Trophoblast cell (in vitro differentiated cells and primary cell): ENCODE measurements at places on chromosomes 13 and 19.

GRCh38 chr19:1538978-1539377 is 15.1 kb downstream of the PLK5 start:
- no peaks in the 10 kb centered on the region for H3K4me1 ChIP-seq
- H3K4me3 ChIP-seq: no peak overlapping the region
- no peaks in the 10 kb centered on the region for H3K36me3 ChIP-seq
- DNase-seq: no peak
- H3K27me3 ChIP-seq: no peaks in the 10 kb centered on the region

- no peak overlapping the region for H3K27ac ChIP-seq
- no peaks in the 10 kb centered on the region for H3K27me3 ChIP-seq
- no peaks in the 10 kb centered on the region for H3K4me1 ChIP-seq
- no peak overlapping the region for H3K4me3 ChIP-seq
- no peak for DNase-seq
Observed at GRCh38 chr19:4291184-4291732, 10.9 kb downstream of the TMIGD2 start.

- H3K27ac ChIP-seq: no peak overlapping the region
- peaks cover 3% of the 10 kb centered on the region for H3K4me1 ChIP-seq
- H3K27me3 ChIP-seq: no peaks in the 10 kb centered on the region
- H3K36me3 ChIP-seq: no peaks in the 10 kb centered on the region
- no peak overlapping the region for H3K4me3 ChIP-seq
- DNase-seq: peak; percentile 33
Observed at GRCh38 chr19:19109601-19110000, 28.7 kb downstream of the TMEM161A start.

GRCh38 chr19:10862561-10863106 is 8.7 kb upstream of the CARM1 start:
- H3K4me1 ChIP-seq: no peaks in the 10 kb centered on the region
- no peaks in the 10 kb centered on the region for H3K27me3 ChIP-seq
- H3K36me3 ChIP-seq: no peaks in the 10 kb centered on the region
- no peak overlapping the region for H3K4me3 ChIP-seq
- DNase-seq: peak; percentile 41
- no peak overlapping the region for H3K27ac ChIP-seq

DNA sequence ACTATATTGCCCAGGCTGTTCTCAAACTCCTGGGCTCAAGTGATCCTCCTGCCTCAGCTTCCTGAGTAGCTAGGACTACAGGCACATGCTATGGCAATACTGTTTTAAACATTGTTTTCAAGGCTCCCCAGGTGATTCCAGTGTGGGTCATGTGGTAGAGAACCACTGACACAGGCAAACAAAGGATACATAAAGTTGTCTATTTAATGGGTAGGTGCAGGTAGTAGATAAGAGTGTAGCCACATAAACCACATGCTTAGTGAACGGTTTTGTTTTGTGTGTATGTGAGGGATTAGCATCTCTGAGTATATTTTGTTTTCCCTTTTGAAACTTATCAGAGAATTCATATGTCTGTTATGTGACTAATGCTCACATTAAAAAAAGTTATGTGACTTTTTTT is 36.7 kb downstream of the USPL1 start:
- no peak overlapping the region for H3K27ac ChIP-seq
- peaks cover 19% of the 10 kb centered on the region for H3K36me3 ChIP-seq
- H3K4me1 ChIP-seq: no peaks in the 10 kb centered on the region
- no peak for DNase-seq

GRCh38 chr19:49224879-49225278 is 67.3 kb downstream of the TRPM4 start:
- H3K27me3 ChIP-seq: no peaks in the 10 kb centered on the region
- H3K4me3 ChIP-seq: no peak overlapping the region
- peak; percentile 19 for DNase-seq
- H3K4me1 ChIP-seq: no peaks in the 10 kb centered on the region
- H3K27ac ChIP-seq: no peak overlapping the region

DNA sequence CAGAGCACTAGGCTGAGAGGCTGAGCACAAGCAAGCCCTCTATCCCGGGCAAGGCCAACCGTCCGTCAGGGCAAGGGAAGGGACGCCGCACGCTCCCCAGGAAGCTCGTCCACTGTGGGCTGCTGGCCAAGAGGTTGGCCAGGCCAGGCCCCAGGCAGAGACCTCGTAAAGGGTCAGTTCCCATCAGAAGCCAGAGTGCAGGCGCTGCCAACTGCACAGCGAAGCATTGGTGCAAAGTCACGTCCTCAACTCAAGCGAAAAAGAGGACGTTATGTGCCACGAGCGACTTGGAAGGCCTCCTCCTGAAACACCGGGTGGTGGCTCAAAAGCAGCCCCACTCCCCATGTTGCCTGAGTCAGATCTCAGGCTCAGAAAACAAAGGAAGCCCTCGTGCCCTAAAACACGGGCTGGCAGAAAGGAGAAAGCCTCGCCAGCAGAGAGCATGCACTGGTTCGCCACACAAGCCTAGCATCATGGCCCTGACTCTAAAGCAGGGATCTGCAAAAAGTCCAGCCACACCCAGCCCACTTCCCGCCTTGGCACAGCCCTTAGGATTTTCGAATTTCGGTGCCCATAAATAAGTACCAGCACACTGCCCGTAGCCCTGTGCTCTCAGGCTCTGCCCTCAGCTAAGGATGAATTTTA is 4.7 kb downstream of the AKAP8 start:
- no peaks in the 10 kb centered on the region for H3K27me3 ChIP-seq
- no peak overlapping the region for H3K27ac ChIP-seq
- H3K36me3 ChIP-seq: peaks cover 44% of the 10 kb centered on the region
- peaks cover 2% of the 10 kb centered on the region for H3K4me1 ChIP-seq
- no peak overlapping the region for H3K4me3 ChIP-seq

GRCh38 chr19:34888091-34888490 is 38.6 kb upstream of the ZNF30 start:
- no peak overlapping the region for H3K4me3 ChIP-seq
- H3K27ac ChIP-seq: no peak overlapping the region
- H3K4me1 ChIP-seq: no peaks in the 10 kb centered on the region
- no peaks in the 10 kb centered on the region for H3K27me3 ChIP-seq
- H3K36me3 ChIP-seq: no peaks in the 10 kb centered on the region

- H3K27me3 ChIP-seq: no peaks in the 10 kb centered on the region
- H3K27ac ChIP-seq: peak within 1 kb of the TSS; percentile 9
- H3K36me3 ChIP-seq: peaks cover 11% of the 10 kb centered on the region
- peak; percentile 97 for DNase-seq
- H3K4me1 ChIP-seq: peaks cover 5% of the 10 kb centered on the region
Observed at GRCh38 chr19:50025794-50026549, at the start of gene ZNF473. TSS of gene ZNF473 (plus strand) at chr19:50026005. CDS start at chr19:50031083, 5,078 bp downstream.

DNA sequence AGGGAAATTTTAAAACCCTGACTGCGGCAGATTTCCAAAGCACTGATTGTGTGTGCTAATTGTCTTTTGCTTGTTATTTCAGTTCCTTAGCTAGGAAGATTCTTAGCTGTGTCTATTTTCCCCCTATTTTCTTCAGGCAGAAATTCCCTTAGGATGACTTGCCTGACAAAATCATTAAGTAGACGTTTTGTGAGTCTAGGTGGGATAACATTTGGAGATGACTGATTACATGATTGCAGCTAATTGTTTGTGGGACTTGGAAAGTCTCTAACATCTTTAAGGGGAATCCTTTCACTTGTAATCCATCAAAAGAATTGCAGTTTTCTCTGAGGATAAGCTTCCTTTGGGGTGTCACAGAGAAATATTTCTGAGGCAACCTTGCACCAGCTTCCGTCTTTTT is 228.0 kb downstream of the OXGR1 start:
- no peak overlapping the region for H3K27ac ChIP-seq
- H3K36me3 ChIP-seq: no peaks in the 10 kb centered on the region
- H3K27me3 ChIP-seq: no peaks in the 10 kb centered on the region
- DNase-seq: no peak

GRCh38 chr13:64314331-64314730 is 2898.7 kb upstream of the PCDH20 start:
- no peaks in the 10 kb centered on the region for H3K4me1 ChIP-seq
- H3K27me3 ChIP-seq: no peaks in the 10 kb centered on the region
- no peaks in the 10 kb centered on the region for H3K36me3 ChIP-seq
- H3K4me3 ChIP-seq: no peak overlapping the region

DNA sequence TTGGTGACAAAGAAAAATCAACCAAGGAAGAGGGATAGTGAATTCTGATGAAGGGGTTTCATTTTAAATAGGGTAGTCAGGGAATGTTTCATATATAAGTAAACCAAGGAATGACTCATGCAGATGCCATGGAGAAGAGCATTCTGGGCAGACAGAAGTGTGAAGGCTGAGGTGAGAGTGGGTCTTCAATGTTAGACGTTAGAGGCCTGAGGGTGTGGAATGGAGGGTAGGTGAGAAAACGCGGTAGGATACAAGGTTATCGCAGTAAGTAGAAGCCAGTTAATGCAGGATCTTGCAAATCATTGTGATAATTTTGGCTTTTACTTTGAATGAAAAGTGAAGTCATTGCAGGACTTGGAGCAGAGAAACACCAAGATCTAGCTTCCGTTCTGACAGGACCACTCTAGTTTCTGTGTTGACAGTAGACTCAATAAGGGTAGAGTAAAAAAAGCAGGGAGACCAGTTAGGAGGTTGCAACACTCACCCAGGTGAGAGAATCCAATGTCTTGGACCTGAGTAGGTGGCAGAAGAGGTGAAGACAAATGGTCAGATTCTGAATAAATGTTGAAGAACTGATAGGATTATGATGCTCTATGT is 225.2 kb upstream of the TMTC4 start:
- no peaks in the 10 kb centered on the region for H3K27me3 ChIP-seq
- no peaks in the 10 kb centered on the region for H3K4me1 ChIP-seq
- no peaks in the 10 kb centered on the region for H3K36me3 ChIP-seq
- H3K4me3 ChIP-seq: no peak overlapping the region
- peak; percentile 17 for DNase-seq

- H3K36me3 ChIP-seq: no peaks in the 10 kb centered on the region
- H3K27ac ChIP-seq: no peak overlapping the region
- peaks cover 6% of the 10 kb centered on the region for H3K4me1 ChIP-seq
- H3K27me3 ChIP-seq: peaks cover 16% of the 10 kb centered on the region
Observed at GRCh38 chr13:28490061-28490460, 4.9 kb downstream of the FLT1 start.

GRCh38 chr13:34967851-34968562 is 25.9 kb downstream of the NBEA start:
- no peaks in the 10 kb centered on the region for H3K4me1 ChIP-seq
- no peaks in the 10 kb centered on the region for H3K36me3 ChIP-seq
- H3K4me3 ChIP-seq: no peak overlapping the region
- H3K27ac ChIP-seq: no peak overlapping the region
- H3K27me3 ChIP-seq: no peaks in the 10 kb centered on the region

GRCh38 chr19:16714702-16715287 is 4.9 kb upstream of the NWD1 start:
- H3K36me3 ChIP-seq: no peaks in the 10 kb centered on the region
- no peak overlapping the region for H3K27ac ChIP-seq
- no peak overlapping the region for H3K4me3 ChIP-seq
- no peaks in the 10 kb centered on the region for H3K27me3 ChIP-seq
- DNase-seq: peak; percentile 64
- H3K4me1 ChIP-seq: no peaks in the 10 kb centered on the region

DNA sequence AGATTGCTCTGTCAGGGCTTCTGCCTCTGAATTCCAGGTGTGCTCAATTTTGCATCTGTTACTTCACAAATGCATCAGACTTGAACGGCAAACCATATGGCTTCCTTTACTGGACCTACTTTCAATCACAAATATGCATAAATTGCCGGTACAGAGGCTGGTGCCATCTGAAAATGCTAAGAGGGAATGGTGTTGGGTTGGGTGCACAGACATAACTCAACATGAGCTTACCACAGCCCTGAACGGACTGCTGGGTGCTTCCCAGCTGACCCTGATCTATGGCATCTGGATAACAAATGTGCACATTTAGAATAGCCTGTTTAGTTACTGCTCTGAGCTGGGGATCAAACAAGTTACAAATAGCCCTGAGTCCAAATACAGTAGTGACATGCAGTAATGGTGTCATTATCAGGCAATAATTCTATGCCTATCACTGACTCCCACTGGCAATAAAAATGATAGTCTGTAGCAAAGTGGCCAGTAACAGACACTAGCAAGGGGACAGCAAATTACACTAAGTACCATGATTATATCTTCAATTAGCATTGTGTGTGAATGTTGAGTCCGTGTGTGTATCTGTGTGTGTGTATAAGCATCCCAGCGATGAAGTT is 927.3 kb downstream of the DIAPH3 start:
- no peaks in the 10 kb centered on the region for H3K4me1 ChIP-seq
- H3K27me3 ChIP-seq: no peaks in the 10 kb centered on the region
- no peak for DNase-seq
- no peak overlapping the region for H3K27ac ChIP-seq

GRCh38 chr13:109768176-109768575 is 18.2 kb downstream of the IRS2 start:
- no peak overlapping the region for H3K27ac ChIP-seq
- H3K4me1 ChIP-seq: no peaks in the 10 kb centered on the region
- H3K4me3 ChIP-seq: no peak overlapping the region
- DNase-seq: peak; percentile 83
- H3K27me3 ChIP-seq: no peaks in the 10 kb centered on the region

DNA sequence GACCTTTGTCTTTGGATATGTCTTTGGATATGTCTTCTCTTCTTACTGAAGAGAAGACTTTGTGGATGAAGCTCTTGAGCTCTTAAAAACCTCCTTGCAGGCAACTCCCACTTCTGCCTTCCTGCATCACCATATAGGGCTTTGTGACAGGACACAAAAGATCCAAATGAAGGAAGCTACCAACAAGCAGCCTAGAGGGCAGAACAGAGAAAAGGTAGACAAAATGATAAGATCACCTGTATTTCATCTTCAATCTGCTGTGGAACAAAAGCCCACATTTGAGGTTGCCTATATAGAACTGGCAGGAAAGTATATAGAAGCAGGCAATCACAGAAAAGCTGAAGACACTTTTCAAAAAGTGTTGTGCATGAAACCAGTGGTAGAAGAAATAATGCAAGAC is 42.5 kb downstream of the N4BP2L1 start:
- no peaks in the 10 kb centered on the region for H3K27me3 ChIP-seq
- peaks cover 4% of the 10 kb centered on the region for H3K4me1 ChIP-seq
- no peak overlapping the region for H3K4me3 ChIP-seq
- no peak overlapping the region for H3K27ac ChIP-seq

GRCh38 chr19:58554494-58555368 is at the start of gene CHMP2A:
TSS of gene CHMP2A (minus strand) at chr19:58555105. CDS start at chr19:58554212, 893 bp downstream.
- H3K4me3 ChIP-seq: peak within 1 kb of the TSS; percentile 82
- H3K36me3 ChIP-seq: peaks cover 52% of the 10 kb centered on the region
- H3K27ac ChIP-seq: peak within 1 kb of the TSS; percentile 89
- H3K27me3 ChIP-seq: no peaks in the 10 kb centered on the region
- DNase-seq: peak; percentile 98
- peaks cover 26% of the 10 kb centered on the region for H3K4me1 ChIP-seq

GRCh38 chr19:14149509-14149994 is 13.2 kb upstream of the ASF1B start:
- no peak for DNase-seq
- H3K4me3 ChIP-seq: no peak overlapping the region
- H3K27me3 ChIP-seq: no peaks in the 10 kb centered on the region
- peaks cover 7% of the 10 kb centered on the region for H3K4me1 ChIP-seq
- H3K36me3 ChIP-seq: no peaks in the 10 kb centered on the region
- H3K27ac ChIP-seq: no peak overlapping the region

DNA sequence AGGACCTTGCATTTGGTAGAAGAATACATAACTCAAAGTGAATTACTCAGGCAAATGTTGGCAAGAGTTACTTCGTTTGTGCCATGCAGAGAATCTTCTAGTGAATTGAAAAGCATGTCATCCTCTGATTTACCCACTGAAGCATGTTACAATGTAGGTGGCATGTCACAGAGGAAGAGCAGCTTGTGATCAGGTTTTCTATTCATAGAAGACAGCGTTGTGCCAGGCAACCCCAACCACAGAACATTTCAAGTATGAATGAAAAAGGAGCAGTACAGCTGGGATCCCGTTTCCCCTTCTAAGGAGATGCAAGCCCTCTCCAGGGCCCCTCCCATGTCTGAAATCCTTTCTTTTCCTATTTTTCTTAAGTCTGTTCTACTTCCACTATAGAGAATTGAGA is 6.0 kb upstream of the KATNAL1 start:
- H3K27ac ChIP-seq: no peak overlapping the region
- no peak for DNase-seq
- H3K27me3 ChIP-seq: no peaks in the 10 kb centered on the region
- H3K36me3 ChIP-seq: no peaks in the 10 kb centered on the region
- no peak overlapping the region for H3K4me3 ChIP-seq
